GM04503 (cell line): ENCODE measurements at places on chromosomes 1 and 21.
A peak's percentile ranks its signal among the peaks of the same experiment; 100 is the strongest.

DNA sequence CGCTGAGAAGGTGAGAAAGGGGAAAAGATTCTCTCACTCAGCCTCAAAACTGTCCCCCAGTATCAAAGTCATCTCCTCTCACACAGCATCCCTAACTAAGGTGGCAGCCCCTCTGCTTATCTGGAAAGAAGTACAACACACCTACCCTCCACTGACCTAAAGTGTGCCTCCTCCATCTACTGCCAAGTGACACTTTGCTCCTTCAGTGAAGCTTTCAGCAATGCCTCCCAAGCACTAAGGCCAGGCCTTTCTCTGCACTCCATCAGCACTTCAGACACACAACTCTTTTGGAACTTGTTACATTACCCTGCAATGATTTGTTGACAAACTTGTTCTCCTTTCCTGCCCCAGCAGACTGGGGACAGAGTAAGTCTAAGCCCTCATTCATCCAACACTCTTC, 1.4 kb downstream of the SH3BP5L start:
- DNase-seq, result no peak

- no peak for DNase-seq
Measured at GRCh38 chr1:40413527-40414252, 36.6 kb upstream of the ZFP69B start.

DNA sequence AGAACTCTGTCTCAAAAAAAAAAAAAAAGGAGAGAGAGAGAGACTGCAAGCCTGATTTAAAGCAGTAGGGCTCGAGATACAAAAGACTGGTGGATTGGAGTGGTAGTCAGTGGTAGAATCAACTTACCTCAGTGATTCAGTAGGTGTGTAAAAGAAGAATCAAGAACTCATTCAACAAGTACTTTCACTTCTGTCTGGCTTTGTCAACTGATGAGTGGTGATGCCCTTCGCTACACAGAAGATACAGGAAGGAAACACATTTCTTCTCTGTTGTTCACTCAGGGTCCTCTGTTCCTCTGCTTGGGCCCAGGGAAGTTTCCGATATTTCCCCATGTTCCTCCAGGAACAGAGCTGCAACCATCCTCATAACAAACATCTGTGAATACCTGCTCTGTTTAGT, 68.6 kb upstream of the COG2 start:
- no peak for DNase-seq

DNA sequence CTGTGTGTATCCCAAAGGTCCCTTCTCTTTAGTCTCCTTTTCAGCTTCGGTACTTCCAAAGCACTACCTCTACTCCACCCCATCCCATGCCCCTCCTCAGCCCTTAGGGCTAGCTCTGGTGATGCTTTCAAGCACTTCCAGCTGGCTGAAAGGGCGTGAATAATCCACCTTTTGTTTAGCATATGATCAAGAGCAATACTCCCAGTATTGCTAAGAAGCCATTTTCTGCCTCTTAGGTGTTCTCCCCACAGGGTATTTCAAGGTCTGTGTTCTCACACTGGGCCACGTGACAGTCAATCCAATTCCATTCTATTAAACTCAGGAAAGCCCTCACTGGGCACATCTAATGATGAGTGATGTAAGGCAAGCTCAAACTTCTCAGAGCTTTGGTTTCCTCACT, 298.5 kb upstream of the PROX1 start:
- no peak for DNase-seq

DNA sequence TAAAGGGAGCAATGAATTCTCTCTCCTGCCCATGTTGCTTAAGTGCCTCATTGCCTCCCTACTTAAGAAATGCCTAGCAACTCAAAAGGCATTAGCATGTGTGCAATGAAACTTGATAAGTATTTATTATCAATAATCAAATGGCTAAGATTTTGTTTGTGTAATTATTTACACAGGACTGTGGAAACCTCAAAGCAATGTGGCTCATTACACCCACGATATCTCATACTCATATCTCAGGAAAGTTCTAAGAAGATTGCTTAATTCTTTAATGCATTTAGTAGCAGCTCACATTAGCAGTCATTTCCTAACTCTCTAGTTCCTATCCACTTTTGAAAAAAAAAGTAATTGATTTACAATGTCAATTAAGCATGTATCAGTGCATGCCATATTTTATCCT, 253.3 kb downstream of the DUSP10 start:
- DNase-seq, result no peak

DNA sequence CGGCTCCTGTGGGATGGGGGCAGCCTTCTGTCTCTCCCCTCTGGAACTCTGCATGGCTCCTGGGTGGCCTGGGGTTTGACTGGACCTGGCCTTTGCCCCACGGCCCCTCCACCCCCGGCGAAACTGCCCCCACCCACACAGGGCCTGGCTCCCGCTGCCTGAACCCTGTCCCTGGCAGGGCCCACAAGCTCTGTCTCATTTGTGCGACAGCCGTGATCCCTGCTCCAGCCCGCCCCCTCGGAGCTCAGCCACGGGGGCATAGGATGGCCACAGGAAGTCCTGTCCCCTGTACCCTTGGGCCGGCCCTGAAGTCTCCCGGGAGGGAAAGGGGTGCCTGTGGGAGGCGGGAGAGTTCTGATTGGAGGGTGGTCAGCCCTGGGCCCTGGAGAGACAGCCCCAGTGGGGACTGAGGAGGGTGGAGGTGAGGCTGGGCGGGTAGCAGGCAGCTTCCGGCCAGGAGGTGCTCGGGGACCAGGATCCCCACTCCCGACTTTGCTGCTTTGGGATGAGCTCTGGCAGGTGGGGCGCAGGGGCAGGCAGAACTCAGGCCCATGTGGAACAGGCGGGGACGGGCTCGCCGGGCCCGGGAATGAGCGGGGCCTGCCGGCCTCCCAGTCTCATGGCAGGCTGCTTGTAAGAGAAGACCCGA, 45.1 kb downstream of the SLX9 start:
- no peak for DNase-seq

DNA sequence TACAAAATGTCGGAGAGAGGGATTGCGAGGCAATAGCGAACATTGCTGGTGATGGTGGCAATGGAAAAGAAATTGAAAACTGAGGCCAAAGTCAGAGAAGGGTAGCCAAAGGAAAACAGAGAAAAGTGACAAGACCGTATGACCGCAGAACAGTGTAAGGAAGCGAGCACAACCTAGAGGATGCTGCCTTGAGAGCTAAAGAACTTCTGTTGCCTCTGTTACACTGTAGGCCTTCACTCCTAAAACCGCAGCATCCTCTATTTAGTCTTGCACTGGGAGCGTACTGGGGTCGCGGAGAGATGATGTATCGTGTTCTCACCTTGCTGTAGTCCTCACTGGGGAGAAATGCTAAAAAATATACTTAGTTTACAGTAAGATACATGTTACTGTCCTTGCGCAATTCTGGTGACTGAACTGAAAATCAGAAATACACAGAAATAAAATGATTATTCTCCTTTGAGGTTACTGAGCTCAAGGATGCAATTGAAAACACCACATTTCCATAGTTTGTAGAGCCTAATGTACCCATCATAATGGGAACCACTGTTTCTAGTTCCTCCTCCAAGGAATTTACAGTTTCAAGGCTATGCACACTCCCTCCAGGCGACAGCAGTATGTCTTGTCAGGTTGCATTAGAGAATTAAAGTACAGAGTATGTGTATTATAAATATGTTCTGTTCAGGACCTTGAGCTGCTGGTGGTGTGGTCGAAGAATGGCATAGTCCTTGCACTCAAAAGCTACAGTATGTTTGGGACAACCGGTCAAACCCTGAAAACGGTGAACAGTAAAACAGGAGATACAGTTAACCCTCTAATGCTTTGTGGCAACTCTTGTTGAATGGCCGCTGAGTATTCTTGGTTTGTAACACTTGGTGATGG, 1.3 kb downstream of the NEK7 start:
- no peak for DNase-seq

DNA sequence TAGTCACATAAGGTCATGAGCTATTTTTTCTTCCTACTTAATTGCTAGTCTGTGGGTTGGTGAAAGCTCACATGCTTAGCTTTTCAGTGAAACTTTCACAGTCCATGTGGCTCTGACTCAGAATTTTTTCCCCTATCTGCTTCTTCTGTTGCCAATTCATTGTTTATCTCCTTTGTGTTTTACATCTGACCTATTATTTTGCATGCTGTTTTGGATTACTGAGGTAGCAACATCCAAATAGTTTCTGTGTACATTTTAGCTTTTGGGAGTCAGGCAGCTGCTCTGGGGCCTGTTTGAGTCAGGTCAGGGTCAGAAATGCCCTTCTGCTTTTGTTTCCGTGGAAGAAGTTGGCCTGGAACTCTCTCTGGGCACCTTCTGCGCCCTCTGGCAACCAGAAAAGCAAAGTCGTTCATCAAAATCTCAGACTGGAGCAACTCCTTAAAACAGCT, 40.0 kb downstream of the ROR1 start:
- DNase-seq, result peak; percentile 87

GRCh38 chr1:3261007-3261968, 192.3 kb downstream of the PRDM16 start:
- no peak for DNase-seq

DNA sequence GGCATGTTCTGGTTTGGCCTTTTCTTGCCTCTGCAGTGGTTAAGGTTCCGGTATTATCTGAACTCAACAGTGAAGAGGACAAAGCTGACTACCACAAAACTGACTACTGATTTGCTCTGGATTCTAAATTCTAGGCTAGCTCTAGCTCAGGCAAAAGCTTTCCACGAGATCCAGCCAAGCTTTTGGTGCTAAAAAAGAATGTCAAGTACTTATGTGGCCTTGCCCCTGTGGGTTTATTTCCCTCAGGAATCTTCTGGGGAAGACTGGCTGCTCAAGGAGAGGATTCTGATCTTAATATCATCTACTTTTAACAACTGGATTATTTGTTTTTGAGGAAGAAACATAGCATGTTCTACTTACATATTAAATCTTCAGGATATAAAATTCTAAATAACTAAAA, 26.1 kb upstream of the MTMR11 start:
- no peak for DNase-seq

DNA sequence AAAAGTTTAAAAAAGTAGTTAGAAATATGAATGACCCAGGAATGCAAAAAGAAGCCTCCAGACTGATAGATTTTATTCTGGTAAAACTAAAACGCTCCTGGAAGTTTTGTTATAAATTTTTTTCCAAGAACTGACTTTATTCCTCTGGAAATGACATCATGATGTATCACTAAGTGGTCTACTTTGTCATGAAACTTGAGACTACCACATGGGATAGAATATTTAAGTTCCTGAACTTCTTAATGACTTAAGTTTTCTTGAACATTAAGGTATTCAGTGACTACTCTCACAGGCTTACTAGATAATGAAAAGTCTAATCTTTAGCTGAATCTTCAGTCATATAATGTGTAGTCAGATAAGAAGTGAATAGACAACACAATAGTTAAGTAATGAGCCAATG, 842.2 kb downstream of the USP25 start:
- no peak for DNase-seq

GRCh38 chr1:230037261-230037660, 29.8 kb upstream of the GALNT2 start:
- DNase-seq, result no peak

- no peak for DNase-seq
Measured at GRCh38 chr1:2045468-2046173, 4.6 kb upstream of the PRKCZ start.

DNA sequence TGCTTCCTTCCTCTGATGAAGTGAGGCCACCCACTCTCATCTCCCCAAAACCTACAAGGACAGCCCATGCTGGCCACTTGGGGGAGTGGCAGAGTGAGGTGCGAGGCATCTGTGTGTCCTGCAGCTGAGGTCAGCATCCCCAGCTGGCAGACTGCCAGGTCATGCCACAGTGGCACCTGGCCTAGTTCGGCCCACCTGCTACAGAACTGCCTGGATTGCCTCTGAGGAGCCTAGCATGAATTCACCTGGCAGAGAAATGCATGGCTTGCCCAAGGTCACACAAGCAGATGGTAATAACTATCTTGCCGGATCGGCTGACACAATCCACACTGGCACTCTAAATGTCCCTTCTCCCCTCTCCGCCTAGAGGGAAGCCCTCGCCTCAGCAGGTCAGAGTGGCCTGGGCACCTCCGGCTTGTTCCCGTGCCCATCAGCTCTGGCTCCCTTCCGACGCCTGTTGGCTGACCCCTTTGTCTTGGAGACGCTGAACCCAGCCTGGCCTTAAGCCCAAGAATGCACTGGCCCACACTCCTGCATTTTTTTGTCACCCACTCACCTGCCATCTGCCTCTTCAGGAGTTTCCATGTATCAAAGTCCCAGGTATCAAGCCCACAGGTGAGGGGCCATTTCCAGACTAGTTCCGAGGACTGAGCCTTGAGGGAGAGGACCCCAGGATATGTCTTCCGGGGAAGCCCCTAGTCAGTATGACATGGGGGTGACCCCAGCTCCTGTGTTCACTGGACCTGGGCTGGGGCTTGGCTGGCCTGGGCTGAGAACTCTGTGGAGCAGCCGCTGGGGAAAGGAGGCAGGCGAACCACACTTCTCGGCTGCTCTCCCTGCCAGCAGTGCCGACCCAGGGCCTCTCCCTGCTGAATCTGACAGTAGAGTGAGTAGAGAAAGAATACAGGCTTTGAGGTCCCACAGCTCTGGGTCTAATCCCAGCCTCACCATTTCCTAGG, 21.7 kb downstream of the ECE1 start:
- DNase-seq, result no peak

GRCh38 chr1:179888071-179888470, 6.0 kb downstream of the TOR1AIP1 start:
- no peak for DNase-seq

DNA sequence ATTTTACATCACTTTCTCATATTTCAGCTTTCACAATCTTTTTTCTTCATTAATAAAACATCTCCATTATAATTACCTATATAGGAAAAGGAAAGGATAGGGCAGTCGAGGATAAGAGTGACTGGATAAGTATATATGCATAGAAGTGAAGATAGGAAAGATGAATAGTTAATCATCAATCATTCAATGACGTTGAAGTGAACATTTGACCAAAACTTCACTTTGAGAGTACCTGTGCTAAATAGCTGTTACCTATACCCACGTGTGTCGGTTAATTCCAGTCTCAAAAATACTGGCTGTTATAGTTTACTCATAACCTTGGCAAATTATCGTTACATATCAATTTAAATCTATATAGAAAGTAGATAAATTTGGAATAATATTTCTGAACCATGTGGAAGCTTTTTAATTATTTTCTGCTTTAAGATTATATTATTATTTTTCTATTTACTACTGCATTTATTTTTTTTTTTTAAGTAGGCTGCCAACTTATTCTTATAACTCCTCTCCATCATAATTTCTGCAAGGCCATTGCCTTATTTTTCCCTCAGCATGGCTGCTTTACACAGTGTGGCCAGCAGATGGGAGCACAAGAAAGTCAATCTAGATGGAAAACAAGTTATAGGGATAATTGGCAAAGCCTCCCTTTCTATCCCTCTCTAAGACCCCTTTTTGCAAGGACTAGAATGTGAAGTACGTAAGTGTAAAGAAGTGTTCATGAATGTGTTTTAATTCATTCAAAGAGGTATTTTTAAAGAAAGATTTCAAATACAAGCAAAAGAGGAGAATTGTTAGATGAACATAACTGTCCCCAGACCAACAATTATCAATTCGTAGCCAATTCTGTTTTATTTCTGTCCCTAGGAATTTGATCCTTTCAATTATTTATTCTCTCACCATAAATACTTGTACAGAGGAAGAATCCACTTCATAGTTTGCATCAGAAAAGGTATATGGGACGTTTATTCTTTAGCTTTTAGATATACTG, 290.4 kb downstream of the KCNT2 start:
- no peak for DNase-seq
